GOT3 (cell line): ENCODE measurements at places on chromosomes 1 and 21.

DNA sequence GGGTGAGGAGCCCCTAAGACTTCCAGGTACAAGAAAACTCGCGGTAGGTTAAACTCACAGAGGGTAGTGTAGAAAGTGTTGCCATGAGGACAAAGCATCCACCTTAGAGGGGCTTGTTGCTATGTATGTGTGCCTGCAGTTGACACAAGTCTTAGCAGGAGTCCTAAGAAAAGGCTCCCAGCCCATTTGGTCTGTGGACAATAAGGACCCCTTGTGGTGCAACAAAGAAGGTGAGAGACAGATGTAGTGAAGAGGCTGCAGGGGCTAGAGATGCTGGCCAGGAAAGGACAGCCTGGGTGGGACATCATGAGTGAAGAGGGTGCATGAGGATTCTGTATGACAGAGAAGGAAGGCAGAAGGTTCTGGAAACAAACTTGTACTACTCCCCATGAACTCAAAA is 36.3 kb upstream of the IL10 start:
- no peak for DNase-seq

- no peak for DNase-seq
These were observed 2.8 kb upstream of the ADAM30 start for GRCh38 chr1:119898981-119899720.

GRCh38 chr1:88321706-88322105 is 362.4 kb upstream of the PKN2 start:
- DNase-seq, result no peak

- DNase-seq, result no peak
These were observed 19.5 kb upstream of the CREG1 start for GRCh38 chr1:167573035-167573434.

GRCh38 chr1:237393632-237394031 is 351.6 kb downstream of the RYR2 start:
- no peak for DNase-seq

DNA sequence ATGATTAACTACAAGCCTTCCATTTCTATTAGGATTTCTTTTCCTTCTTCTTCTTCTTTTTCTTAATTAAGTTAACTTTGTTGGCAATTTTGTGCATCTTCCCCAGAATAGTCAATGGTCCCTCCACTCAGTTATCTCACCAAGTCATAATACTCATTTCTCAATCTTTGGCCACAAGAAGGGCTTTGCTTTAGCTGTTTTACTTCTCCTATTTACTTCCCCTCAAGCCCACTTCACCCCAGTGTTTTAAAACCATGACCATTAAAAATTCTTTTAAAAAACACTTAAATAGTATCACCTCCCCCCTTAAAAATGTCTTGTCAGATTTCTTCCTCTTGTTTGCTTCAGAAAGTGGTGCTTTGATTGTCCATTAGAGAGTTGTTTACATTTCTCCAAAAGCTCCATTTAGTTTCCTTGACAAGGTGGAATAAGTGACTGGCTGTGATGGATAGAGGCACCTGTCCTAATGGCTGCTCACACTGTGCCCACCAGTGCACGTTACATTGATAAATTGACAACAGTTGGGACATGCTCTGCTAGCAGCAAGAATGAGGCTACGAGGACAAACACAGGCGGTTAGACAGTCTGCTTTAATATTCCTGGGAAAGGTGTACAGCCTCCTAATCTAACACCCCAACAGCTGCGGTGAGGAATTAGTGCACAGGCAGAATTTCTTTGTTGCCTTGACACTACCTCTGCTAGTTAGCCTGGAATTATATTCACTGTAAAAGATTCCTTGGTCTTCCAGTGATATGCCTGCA is 354.7 kb downstream of the LMO4 start:
- no peak for DNase-seq

DNA sequence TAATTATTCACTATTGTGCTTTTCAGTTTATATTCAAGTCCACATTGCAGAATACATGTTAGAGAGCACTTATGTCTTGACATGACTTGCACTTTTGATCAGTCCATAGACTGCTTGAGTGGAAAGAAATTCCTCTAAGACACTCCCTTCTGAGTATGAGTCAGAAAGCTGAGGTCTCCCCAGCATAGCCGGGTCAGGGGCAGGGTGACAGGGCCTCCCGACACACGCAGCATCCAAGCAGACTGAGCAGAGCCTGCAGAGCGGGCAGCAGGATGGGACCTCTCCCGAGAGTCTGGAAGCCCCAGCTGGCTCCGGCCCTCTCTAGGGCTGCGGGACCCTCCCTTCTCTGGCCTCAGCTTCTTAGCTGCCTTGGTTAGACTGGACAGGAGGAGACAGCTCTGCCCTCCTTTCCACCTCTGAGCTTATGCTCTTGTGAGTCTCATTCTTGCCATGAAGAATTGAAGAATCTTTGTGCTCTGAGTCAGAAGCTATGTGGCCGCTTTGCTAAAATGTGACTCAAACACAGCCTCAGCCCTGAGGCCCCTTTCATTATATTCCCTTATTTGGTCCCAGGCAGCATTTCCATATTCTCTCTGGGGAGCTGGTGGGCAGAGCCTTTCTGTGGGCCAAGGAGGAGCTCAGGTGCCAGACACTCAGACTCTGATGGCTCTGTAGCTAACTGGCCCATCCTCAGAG is 11.2 kb upstream of the CAPN2 start:
- DNase-seq, result peak; percentile 68

- no peak for DNase-seq
These were observed 576.5 kb upstream of the PLXNA2 start for GRCh38 chr1:208820580-208821212.

DNA sequence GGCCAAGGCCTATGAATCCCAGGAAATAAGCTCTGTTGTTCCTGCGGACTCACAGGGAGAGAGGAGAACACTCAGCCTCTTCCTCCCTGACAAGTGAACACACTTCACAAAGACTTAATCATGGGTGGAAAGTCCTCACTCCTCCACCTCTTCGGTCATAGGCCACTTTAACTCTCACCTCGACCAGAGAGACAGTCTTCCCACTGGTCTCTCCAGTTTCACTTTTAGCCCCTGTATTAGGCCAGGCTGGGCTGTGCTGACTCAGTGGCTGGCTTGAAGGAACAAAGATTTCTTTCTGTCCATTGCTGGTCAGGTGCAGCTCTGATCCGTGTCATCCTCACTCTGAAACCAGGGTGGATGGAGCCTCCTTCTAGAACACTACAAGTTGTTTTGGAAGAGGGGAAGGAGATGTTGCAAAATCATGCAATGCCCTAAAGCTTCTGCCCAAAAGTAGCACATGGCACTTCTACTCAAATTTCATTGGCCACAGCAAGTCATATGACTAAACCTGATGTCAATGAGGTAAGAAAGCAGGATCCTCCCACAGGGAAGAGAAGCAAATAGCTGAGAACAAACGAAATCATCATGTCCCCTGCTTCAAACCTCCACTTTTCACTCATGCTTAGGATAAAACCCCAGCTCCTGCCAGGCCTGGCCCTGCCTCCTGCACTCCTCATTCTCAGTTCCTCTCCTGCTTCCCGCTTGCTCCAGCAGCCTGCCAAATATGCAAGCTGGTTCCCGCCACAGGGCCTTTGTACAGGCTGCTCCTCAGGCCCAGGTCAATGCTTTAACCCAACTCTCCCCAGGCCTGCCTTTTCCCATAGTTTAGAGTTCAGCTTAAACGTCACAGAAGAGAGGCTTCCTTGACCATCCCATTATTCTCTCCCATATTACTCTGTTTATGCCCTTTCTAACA is 150.5 kb upstream of the RUNX3 start:
- no peak for DNase-seq

DNA sequence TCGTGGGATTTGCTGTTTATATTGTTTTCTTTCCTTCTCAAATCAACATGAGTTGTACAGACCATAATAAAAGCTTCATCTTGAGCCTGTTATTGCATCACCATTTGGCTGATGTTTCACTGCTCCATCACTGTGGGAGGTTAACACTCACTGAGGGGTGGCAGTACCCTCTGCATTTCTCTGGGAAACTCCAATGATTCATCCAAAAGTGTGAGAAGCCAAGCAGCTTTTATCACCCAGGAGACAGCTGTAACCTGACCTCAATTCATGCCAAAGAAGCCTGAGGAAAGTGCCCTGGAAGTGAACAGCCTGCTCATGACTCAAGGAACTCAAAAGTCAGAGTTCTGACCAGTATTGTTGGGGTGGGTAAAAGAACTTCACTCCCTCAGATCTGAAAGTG is 84.1 kb downstream of the GPR88 start:
- DNase-seq, result peak; percentile 23
